ENCODE measurements at places on chromosomes 7 and 10.

- DNase-seq, result no peak
These were observed 88.1 kb upstream of the IGFBP3 start for GRCh38 chr7:46009211-46009610.

GRCh38 chr7:49805371-49806007 is 32.1 kb downstream of the VWC2 start:
- DNase-seq, result no peak

- DNase-seq, result no peak
These were observed 263.1 kb downstream of the CREB5 start for GRCh38 chr7:28675429-28675828.

DNA sequence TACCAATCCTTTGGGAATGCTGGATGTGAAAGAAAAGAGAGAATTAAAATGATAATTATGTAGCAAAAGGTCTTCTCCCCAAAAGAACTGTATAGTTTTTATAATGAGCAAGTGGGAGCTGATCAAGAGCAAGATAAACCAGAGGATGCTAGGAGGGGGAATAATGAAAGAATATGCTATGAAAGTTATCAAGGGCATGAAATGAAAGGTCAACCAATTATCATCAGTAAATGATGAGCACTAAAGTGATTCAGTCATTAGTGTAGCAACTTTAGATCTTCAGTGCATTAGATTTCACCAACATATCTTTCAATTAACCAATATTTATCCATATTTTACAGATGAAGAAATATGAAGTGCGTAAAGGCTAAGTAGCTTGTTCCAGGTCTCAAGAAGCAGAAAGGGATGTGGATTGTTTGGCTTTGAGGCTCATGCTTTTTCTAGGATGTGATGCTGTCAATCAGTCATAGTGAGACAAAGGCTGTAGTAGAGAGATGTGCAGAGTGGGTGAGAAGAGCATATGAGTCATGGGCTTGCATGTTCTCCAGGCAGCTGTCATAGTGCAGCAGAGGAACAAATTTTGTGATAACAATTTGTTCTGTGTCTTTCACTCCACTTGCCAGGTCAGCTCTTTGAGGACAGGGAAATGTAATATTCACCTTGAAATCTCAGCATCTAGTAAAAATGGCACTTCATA is 5.7 kb upstream of the OR2F2 start:
- DNase-seq, result no peak

DNA sequence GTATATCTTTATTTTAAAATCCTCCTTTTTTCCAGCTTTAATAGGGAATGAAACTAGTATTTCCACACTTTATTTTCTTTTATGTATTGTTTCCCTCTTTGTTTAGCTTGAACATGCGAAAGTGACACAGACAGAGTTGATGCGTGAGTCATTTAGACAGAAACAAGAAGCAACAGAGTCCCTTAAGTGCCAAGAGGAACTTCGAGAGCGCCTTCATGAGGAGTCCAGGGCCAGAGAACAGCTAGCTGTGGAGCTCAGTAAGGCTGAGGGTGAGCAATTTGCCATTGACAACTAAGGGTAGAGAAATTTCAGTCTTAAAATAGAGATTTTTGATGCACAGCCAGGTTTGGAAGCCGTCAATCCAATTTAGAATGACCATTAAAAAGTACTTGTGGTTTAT is 73.1 kb downstream of the CYP51A1 start:
- no peak for DNase-seq

- DNase-seq, result peak; percentile 71
These were observed 965 bp downstream of the ZCCHC24 start for GRCh38 chr10:79444199-79445119.

- no peak for DNase-seq
These were observed 303.1 kb upstream of the NPSR1 start for GRCh38 chr7:34354899-34355298.

DNA sequence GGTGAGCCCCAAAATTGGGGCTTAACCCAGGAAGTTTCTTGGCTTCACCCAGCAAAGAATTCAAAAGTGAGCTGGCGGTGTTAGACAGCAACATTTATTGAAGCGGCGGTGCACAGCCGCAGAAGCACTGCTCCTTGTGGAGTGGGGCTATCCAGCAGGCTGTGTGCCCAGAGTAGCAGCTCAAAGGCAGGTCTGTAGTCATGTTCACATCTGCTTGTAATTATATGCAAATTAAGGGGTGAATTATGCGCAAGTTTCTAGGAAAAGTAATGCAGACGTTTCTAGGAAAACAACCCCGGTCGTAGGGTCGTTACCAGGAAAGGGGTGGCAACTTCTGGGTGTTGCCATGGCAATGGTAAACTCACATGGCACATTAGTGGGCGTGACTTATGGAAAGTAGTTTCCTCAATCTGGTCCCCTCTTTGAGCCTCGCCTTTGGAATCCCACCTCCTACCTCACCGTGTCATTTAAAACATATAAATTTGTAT is 13.7 kb upstream of the KBTBD2 start:
- DNase-seq, result peak; percentile 81

- no peak for DNase-seq
These were observed 455.6 kb upstream of the COBL start for GRCh38 chr7:51772190-51772589.

All from activated T-cell treated with anti-CD3 and anti-CD28 coated beads, Interleukin-2, amount 50 U/mL, for 48 hours (primary cell).